Liver (tissue), 10 donors: ENCODE measurements at places on chromosomes 2 and 18. TPM values are rescaled to one million over a fixed set of nuclear protein-coding genes. Genes with fewer than 3 reads are reported as not detected.

GRCh38 chr2:215918901-215919599, 94.3 kb downstream of the MREG start:
- DNase-seq = no peak

DNA sequence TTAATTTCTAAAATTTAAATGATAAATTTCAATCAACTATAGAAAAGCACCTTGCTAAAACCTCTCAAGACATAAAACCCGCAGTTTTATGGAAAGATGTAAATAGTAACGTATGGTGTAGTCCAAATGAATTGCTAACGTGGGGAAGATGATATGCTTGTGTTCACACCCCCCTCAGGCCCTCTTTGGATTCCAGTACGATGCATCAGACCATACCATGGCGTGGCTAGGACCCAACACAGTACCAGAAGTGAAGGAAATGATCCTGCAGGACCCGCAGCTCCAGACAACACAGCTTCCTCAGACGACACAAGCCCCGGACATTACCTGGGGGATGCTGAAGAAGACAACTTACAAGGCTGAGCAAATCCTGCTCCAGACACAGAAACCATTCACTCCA, 60.1 kb upstream of the DYSF start:
- DNase-seq = no peak

GRCh38 chr2:96161898-96162297, 16.7 kb upstream of the DUSP2 start:
- DNase-seq = no peak

GRCh38 chr2:47065771-47066380, 89.2 kb downstream of the STPG4 start:
- no peak for DNase-seq

Gene RUFY4
- polyA plus RNA-seq = not detected

Gene LYPD6B
- 0.13 TPM for polyA plus RNA-seq

Gene CPLX4
- not detected for polyA plus RNA-seq
